ENCODE measurements at places on chromosomes 1 and 21.

- DNase-seq: no peak
These were observed 145.4 kb upstream of the C1orf174 start for GRCh38 chr1:4045397-4046010.

DNA sequence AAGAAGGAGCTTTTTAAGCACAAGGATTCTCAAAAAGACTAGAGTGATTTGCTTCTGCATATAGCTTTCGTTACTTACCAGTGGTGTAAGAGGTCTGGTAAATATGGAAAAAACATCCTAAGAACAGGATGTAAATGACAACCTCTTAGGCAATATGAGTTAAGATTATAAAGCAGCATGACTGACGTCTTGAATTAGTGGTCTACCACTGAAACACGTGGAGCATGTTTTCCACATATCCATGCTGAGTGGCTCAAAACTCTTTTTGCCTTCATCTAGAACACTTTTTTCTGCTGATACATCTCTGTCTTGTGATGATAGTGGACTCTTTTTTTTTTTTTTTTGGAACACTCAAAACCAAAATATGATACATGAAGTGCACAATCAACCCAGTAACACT is 44.6 kb downstream of the RCAN1 start:
- peak; percentile 34 for DNase-seq

DNA sequence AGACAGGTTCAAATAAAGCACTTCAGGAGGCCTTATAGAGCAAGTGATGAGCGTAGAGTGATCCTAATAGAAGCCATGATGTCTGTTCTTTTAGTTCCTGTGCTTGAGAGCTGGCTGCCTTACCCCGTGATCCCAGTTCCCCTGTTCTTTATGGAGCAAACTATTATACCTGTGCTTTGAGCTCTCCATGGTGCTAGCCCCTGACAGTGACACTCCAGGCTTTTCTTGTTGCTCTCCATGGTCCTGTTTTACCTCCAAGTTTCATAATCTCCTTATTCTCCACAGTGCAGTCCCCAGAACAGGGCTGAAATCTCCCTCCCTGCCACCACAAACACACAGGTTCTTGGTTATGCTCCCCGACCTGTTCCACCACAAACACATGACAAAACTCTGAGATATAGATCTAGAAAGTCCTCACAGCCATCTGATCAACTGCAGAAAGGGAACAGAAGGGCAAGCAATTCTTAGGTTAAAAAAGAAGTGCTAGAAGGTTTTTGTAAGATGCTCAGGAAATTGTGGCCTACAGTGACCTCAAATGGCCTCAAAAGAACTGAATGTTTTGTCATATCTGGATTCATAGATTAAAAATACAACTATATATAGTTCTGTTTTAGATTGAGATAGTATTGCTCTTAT is 6.0 kb downstream of the CADM3 start:
- peak; percentile 70 for DNase-seq

GRCh38 chr1:9376886-9377333 is 84.2 kb downstream of the SPSB1 start:
- peak; percentile 80 for DNase-seq

GRCh38 chr1:210821615-210822014 is 312.3 kb downstream of the KCNH1 start:
- DNase-seq: no peak

- DNase-seq: no peak
These were observed 187.5 kb downstream of the TPR start for GRCh38 chr1:186187601-186188000.

DNA sequence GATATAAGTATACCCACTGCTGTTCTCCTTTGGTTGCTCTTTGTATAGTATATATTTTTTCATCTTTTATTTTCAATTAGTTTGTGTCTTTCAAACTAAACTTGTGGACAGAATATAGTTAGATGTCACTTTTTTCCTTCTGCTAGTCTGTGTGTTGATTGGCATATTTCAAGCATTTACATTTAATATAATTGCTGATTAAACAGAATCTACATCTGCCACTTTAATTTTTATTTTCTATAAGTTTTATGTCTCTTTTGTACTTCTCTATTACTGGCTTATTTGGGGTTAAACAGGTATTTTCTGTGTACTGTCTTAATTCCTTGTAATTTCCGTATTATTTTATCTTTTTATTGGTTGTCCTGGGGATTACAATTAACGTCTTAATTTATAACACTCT is 74.4 kb upstream of the CHODL start:
- no peak for DNase-seq

DNA sequence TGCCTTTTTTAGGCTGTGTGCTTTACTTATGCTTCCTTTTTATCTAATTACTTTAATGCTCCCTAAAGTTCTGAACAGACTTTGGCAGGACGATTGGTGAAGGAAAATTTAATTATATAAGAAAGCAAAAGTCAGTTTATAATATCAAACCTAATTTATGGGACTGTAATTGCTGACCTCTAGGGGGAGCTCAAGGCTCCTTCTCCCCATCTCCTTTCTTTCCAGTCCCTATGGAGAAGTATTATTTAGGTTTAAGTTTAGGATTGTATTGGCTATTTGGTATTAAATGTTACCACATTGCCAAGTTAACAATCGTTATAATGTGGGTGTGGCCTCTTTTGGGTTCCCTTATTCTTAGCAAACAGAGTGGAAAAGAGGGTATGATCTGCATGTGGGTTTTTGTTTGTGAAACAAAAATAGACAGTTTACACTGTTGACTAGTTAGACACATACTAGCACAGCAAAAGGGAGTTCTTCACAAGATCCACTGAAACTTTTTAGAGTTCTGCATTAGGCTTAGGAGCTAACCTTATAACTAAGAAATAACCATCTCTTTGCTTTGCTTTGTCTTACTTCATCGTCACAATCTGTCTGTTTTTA is 48.2 kb upstream of the TNFSF4 start:
- peak; percentile 70 for DNase-seq

- no peak for DNase-seq
These were observed 18.4 kb upstream of the RCAN3 start for GRCh38 chr1:24484199-24484598.

GRCh38 chr1:54798769-54799641 is 2.1 kb downstream of the TTC22 start:
- peak; percentile 49 for DNase-seq

GRCh38 chr1:204973449-204973848 is 69.6 kb upstream of the CNTN2 start:
- DNase-seq: no peak

GRCh38 chr1:84715342-84716019 is 25.2 kb upstream of the SSX2IP start:
- no peak for DNase-seq

GRCh38 chr1:36367066-36367465 is 18.7 kb downstream of the STK40 start:
- no peak for DNase-seq

DNA sequence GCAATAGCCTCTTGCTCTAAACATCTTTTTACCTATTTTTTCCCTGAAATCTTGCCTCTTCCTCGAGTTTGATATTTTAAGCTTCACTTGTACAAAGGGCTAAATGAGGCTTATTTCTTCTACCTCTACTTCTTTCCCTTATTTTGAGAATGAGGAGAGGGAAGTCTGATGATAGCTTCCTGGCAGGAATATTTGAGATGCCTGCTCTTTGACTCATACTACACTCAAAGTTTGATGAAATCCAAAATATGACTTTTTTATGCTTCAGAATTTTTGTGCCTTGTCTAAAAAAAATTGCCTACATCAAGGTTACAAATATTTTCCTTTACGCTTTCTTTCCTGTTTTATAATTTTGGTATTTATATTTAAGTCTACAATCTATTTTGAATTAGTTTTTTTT is 624.4 kb upstream of the PLXNA2 start:
- no peak for DNase-seq

- DNase-seq: peak; percentile 26
These were observed 5.2 kb downstream of the HES3 start for GRCh38 chr1:6248932-6249738.

DNA sequence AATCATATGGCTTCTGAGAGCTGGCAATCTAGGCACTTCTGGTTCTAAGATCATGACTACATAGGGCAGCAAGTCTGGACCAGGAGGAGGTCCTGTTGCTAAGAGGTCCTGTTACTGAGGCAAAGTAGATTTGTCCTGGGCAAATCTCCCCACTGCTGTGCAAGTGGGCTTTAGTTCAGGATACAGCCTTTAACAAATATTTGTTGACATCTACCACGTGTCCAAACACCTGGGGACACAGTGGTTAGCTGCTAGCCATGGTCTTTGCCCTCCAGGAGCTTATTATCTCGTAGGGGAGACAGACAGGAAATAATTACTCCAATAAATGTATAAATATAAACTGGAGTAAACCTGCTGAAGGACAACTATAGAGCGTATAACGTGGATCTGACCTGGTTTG is 3.2 kb downstream of the CGN start:
- no peak for DNase-seq

GRCh38 chr1:239678181-239678580 is 291.8 kb downstream of the CHRM3 start:
- DNase-seq: no peak

GRCh38 chr1:26853156-26853555 is 9.8 kb upstream of the SFN start:
- peak; percentile 83 for DNase-seq

GRCh38 chr1:60504206-60504840 is 430.8 kb upstream of the C1orf87 start:
- DNase-seq: peak; percentile 3

DNA sequence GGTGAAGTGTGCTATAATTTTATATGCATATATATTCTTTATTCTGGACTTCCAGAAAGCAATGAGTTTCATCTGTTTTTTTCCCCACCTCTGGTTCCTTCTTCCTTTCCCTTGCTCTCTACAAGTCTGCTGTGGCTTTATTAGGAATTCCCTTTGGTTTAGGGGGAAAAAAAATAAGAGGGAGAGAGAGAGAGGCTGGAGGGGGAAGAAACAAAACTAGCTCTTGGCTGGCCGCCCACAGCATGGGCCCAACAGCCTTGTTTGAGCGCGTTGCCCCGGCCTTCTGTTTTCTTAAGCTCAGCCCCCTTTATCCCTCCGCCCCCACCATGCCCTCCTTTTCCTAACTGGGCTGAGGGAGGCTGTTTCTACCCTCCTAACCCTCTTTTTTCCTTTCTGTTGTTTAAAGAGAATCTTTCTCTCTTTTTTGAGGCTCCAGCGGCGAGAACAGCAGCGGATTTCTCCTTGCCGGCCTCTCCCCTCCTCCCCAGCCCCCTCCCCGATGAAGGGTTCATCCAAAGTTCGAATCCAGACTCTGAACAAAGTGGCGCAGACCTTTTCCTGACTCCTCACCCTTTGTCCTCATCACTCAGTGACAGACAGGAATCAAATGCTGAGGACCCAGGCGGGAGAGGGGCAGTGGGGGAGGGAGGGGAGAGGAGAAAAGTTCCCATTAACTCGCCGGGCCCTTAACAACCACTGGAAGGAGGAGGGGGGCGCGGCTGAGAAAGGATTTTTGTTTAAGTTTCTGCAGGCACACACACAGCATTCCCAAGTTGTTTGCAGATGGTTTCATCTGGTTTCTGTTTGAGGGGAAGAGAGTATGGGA is 29.7 kb downstream of the PBX1 start:
- peak; percentile 70 for DNase-seq

GRCh38 chr1:9555942-9556341 is 16.7 kb downstream of the SLC25A33 start:
- DNase-seq: no peak

- DNase-seq: peak; percentile 15
These were observed 59.3 kb downstream of the RNF220 start for GRCh38 chr1:44464361-44464760.
